Right hindlimb (tissue), 1 donor: ENCODE measurements at places on chromosomes 5 and 9.
A peak's percentile ranks its signal among the peaks of the same experiment; 100 is the strongest.

DNA sequence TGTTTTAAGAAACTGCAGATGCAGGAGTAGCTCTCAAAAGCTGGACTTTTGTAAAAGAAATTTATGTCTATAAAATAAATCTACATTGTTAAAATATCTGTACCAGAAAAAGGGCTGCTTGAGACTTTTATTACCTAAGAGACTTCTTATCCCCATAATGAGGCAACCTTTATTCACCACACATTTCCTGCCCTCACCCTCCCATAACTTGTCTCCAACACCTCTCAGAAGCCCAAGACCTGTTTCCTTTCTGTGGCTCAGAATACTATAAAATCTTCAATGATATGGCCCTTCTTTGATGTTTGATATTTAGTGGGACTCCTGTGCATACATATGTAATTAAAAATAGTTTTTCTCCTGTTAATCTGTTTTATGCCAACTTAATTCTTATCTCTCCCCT, 141.5 kb upstream of the FER start:
- no peak for DNase-seq

GRCh38 chr5:160438316-160439204, 16.9 kb downstream of the PTTG1 start:
- peak; percentile 37 for DNase-seq

GRCh38 chr9:106531491-106531890, 331.5 kb upstream of the ZNF462 start:
- no peak for DNase-seq

- DNase-seq, result no peak
Measured at GRCh38 chr5:173883347-173883924, 4.7 kb upstream of the CPEB4 start.

DNA sequence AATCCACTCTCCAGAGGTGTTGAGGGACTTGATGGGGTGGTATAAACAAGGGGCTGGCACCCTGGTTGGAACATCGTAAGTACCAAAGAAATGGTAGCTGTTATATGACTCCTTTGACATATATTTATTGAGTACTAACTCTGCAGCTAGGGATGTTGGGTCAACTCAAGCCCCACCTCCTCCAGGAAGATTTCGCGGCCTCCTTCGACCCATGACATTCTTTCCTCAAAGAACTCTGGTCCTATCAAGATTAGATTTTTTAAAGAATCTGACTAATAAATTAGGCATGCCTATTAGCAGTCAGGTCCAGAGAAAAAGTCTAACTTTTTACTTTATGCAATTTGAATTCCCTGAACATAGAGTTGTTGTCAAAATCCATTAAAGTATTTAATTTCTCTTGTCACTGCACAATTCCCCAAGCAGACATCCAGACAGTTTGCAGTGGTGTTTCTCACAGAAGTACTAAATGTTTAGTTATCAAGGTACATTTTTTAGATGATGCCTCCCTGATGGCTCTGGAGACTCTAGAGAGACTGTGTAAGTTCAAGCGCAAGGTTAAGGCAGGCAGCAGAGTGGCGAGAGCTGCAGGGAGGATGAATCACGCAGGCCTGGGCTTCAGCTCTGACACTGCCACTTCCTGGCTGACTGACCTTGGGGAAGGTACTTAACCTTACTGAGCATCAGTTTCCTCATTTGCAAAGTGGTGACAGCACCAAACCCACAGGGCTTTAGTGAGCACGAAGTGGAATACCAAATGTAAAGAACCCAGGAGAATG, 209.6 kb downstream of the TTLL11 start:
- DNase-seq, result no peak

DNA sequence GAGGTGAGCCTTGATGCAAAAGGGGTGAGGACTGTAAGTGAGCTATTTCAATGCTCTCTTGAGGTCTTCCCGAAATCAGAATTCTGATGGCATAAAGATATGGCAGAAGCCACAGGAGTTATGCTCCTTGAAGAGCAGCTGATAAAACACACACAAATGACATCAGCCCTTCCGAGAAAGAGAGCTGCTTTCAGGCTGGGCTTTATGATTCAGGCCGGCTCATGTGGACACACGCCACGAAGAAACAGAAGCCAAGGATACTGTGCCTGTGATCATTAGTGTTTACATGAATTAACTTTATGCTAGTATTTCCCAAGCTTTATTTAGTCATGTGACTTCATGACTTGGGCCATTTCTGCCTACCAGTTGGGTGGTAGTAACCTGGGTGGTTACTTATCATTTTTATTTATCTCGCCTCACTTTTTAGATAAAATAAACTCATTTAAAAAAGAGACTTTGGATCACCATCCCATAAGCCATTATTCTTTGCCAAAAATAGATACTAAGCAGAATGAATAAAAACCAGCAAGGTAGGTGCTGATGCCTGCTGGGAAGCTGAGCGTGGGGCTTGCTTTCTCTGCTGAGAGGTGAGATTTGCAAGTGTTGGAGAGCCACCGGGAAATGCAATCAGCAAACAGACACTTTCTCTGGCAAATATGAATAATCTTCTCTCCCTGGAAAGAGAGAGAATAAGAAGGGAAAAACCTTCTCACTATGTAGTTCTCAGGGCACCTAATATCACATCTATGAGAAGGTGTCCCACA, 73.0 kb upstream of the SLC25A51 start:
- peak; percentile 57 for DNase-seq

- DNase-seq, result no peak
Measured at GRCh38 chr5:32276173-32276853, 36.4 kb downstream of the MTMR12 start.
